ENCODE measurements at places on chromosomes 5 and 9. TPM values are rescaled to one million over a fixed set of nuclear protein-coding genes. Genes with fewer than 3 reads are reported as not detected.

DNA sequence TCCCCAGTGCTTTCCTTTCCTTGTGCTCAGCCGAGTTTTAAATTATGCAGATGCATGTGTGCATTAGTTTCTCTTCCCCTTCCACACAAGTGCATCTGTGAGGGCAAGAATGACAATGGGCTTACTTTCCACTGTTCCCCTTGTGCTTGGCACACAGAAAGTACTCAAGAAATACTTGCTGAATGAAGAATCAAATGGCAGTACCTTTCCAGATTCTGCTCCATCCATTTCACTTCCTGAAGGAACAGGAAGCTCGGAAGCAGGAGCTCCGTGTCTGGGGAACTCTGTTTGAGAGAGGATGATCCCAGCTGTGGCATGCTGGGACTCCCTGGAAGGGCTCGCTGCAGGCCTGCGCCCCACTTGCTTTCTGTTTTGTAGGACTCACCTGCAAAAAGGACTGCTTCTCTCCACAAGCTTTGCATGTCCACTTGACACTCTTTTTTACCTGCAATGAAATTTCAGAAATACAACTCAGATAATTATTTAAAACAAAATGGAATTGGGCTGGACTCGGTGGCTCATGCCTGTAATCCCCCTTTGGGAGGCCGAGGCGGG is 5.5 kb downstream of the MRNIP start:
- H3K4me1 ChIP-seq = no peaks in the 10 kb centered on the region
- no peak overlapping the region for H3K27ac ChIP-seq
- DNase-seq = no peak
- H3K4me3 ChIP-seq = no peak overlapping the region

Gene ACTBL2
- polyA plus RNA-seq = 0.03 TPM

Gene BTNL3
- polyA plus RNA-seq = not detected

Gene CD14
- 0.45 TPM for polyA plus RNA-seq

DNA sequence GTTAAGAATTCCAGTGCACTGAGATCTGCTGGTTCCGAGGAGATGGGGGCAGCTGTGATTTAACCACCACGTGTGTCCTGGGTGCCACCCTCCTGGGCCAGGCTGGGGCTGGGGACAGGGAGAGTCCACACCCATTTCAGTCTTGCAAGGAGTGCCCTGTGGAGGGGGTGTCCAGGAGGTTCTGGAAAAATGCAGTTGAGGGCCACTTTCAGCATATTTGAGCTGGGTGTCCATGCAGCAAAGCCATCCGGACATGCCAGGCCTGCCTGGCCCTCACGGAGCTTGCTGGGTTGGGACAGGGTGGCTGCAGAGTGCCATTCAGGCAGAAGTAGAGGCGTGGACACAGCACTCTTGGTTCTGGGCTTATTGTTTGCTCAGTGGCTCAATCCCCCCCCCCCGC is 68.1 kb downstream of the NEK6 start:
- no peaks in the 10 kb centered on the region for H3K27me3 ChIP-seq
- H3K4me1 ChIP-seq = no peaks in the 10 kb centered on the region
- no peak overlapping the region for H3K27ac ChIP-seq
- H3K4me3 ChIP-seq = no peak overlapping the region
- no peak for DNase-seq

DNA sequence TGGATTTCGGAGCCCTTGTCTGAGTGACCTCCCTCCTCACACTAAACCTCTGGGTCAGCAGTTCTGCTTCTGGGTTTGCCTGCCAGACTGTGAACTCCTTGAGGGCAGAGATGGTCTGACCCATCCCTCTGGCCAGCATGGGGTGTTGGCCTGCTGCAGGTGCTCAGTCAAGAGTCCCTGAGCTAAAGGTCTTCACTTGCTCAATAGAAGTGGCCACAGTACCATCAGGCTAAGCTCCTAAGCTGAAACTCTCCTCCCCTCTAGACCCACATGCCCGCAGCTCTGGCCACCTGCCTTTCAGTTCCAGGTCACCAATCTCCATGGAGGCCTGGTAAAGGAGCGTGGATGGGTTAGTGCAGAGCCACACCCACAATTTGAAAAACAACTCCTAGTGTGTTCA is 316.6 kb downstream of the SPOCK1 start:
- no peak for DNase-seq
- no peaks in the 10 kb centered on the region for H3K36me3 ChIP-seq
- no peak overlapping the region for H3K4me3 ChIP-seq
- H3K4me1 ChIP-seq = peaks cover 2% of the 10 kb centered on the region

GRCh38 chr5:170419643-170420042 is 30.5 kb upstream of the KCNMB1 start:
- H3K4me1 ChIP-seq = no peaks in the 10 kb centered on the region
- DNase-seq = no peak
- H3K36me3 ChIP-seq = no peaks in the 10 kb centered on the region
- no peak overlapping the region for H3K4me3 ChIP-seq

DNA sequence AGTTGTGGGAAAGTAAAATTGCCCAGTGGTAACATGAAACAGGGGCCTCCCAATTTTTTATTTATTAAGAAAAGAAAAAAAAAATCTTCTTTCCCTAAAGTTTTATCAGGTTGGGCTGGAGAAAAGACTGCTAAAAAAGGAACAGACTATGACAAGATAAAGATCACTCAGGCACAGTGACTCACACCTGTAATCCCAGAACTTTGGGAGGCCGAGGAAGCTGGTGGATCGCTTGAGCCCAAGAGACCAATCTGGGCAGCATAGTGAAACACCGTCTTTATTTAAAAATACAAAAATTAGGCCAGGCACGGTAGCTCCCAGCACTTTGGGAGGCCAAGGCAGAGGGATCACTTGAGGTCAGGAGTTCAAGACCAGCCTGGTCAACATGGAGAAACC is 312.5 kb downstream of the CETN3 start:
- no peaks in the 10 kb centered on the region for H3K4me1 ChIP-seq
- H3K27me3 ChIP-seq = no peaks in the 10 kb centered on the region
- no peaks in the 10 kb centered on the region for H3K36me3 ChIP-seq
- H3K27ac ChIP-seq = no peak overlapping the region
- DNase-seq = no peak

- DNase-seq = no peak
- H3K27ac ChIP-seq = no peak overlapping the region
- H3K4me3 ChIP-seq = no peak overlapping the region
- H3K36me3 ChIP-seq = no peaks in the 10 kb centered on the region
- H3K27me3 ChIP-seq = no peaks in the 10 kb centered on the region
Measured at GRCh38 chr5:170636801-170637477, 133.1 kb downstream of the KCNIP1 start.

DNA sequence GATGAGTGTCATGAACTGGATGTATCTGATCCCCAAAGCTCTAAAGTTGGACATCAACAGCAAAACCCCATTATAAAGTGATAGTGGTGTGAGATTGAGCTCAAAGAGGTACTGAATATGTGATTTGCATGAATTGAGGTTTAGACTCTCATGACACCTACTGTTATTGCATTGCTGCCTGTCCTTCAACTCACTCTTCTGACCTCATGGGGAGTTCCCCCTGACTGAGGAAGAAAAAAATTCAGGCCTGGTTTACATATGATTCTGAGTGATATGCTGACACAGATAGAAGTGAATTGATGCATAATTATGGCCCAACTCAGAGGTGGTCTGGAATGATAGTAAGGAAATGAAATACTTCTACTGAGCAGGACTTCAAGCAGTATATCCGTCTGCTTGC is 76.2 kb upstream of the CHD1 start:
- no peaks in the 10 kb centered on the region for H3K36me3 ChIP-seq
- H3K27me3 ChIP-seq = no peaks in the 10 kb centered on the region
- no peaks in the 10 kb centered on the region for H3K4me1 ChIP-seq
- no peak for DNase-seq
- H3K27ac ChIP-seq = no peak overlapping the region
- H3K4me3 ChIP-seq = no peak overlapping the region

DNA sequence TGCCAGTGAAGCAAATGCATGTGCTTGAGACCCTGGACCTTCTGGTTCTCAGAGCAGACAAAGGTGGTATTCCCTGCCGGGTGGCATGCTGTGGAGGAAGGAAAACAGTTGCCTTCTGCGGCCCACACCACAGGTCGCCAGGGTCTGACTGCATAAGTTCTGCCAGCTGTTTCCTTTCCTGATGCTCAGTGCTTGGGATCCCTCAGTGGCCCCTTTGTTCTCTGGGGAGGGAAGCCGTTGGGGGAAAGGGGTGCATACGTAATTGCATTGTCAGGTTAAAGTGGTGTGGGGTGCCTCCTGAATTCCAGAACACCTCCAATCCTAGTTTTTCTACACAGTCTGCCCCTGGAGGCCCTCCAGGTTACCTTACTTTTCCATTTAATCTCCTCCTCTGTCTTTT is 43.1 kb upstream of the SLC2A8 start:
- DNase-seq = no peak
- H3K27ac ChIP-seq = no peak overlapping the region
